Breast epithelium (tissue), 4 donors: ENCODE measurements at places on chromosomes 7 and 10. TPM values are rescaled to one million over a fixed set of nuclear protein-coding genes. Genes with fewer than 3 reads are reported as not detected.

Gene PRSS2
- not detected for total RNA-seq

Gene TMEM139
- total RNA-seq = 1.4 TPM

Gene ABCB4
- 0.33 TPM for total RNA-seq

Gene UNCX
- not detected for total RNA-seq

Gene C10orf67
- total RNA-seq = not detected

Gene SCIN
- 1.3 TPM for total RNA-seq

Gene HOXA2
- total RNA-seq = 0.80 TPM

DNA sequence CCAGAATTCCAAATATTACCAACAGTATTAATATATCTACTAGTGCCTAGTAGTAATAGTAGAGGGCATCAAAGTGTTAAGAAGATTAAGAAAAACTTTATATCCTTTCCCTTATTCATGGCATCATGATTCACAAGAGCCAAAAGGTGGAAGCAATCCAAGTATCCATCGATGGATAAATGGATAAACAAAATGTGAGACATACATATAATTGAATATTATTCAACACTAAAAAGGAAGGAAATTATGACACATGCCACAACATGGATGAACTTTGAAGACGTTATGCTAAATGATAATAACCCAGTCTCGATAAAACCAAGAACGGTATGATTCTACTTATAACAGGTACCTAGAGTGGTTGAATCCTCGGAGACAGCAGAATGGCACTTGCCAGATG, 23.1 kb downstream of the CDCA7L start:
- H3K4me1 ChIP-seq = no peaks in the 10 kb centered on the region
- H3K36me3 ChIP-seq = no peaks in the 10 kb centered on the region
- H3K27ac ChIP-seq = no peak overlapping the region
- no peak for DNase-seq

GRCh38 chr10:7006566-7006965, 404.3 kb downstream of the SFMBT2 start:
- no peak overlapping the region for H3K4me3 ChIP-seq
- H3K27ac ChIP-seq = no peak overlapping the region
- no peaks in the 10 kb centered on the region for H3K36me3 ChIP-seq
- H3K27me3 ChIP-seq = no peaks in the 10 kb centered on the region
- no peaks in the 10 kb centered on the region for H3K4me1 ChIP-seq

- H3K27ac ChIP-seq = no peak overlapping the region
- H3K4me3 ChIP-seq = no peak overlapping the region
- H3K27me3 ChIP-seq = no peaks in the 10 kb centered on the region
These were observed 3.5 kb downstream of the PRR15 start for GRCh38 chr7:29567174-29567573.

GRCh38 chr10:24229909-24230308, 21.0 kb downstream of the KIAA1217 start:
- no peak overlapping the region for H3K27ac ChIP-seq
- no peaks in the 10 kb centered on the region for H3K36me3 ChIP-seq
- H3K4me3 ChIP-seq = no peak overlapping the region
- no peaks in the 10 kb centered on the region for H3K27me3 ChIP-seq
- no peaks in the 10 kb centered on the region for H3K4me1 ChIP-seq

DNA sequence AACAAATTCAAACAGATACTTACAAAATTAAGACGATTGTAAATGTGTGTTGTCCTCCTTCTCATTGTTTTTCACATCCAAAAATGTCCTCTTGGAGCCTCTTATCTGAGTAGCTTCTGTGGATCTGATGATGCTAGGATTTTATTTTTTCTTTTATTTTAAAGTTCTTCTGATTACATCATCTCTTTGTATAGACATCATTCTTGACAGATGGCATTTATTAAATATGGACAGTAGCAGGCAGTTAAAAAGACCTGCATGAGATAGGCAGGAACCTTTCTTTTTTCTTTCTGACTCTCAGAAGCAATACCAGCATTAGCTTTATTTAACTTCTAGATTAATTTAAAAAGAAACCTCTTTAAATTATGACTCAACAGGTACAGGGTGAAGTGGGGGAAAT, at the start of gene RPA3:
Gene RPA3, minus strand, starts transcription at position 116 of the 400 bp plus-strand sequence. CDS start 78,189 bp downstream, outside the sequence.
- H3K36me3 ChIP-seq = no peaks in the 10 kb centered on the region
- H3K27ac ChIP-seq = no peak within 1 kb of the TSS
- no peak within 1 kb of the TSS for H3K4me3 ChIP-seq

GRCh38 chr10:23364378-23364777, 19.8 kb upstream of the C10orf67 start:
- H3K4me3 ChIP-seq = no peak overlapping the region
- no peaks in the 10 kb centered on the region for H3K27me3 ChIP-seq
- H3K4me1 ChIP-seq = no peaks in the 10 kb centered on the region
- DNase-seq = no peak
- H3K27ac ChIP-seq = no peak overlapping the region

DNA sequence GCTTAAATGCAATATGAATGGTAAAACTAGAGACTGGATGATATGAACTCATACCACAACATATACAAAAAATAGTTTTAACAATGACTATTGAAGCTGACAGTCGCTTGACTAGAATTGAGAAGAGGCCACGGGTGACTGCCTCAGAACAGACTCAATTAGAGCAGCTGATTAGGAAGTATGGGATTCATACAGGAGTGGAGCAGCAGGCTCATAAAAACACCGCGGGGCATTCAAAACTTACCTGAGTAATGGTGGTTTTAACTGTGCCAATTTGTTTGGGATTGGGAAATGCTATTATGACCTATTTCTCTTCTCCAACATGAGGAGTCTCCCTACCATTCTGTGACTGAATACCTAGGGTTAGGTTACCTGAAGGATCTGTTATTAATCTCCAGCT, 2.1 kb downstream of the CADPS2 start:
- H3K4me1 ChIP-seq = no peaks in the 10 kb centered on the region
- no peak overlapping the region for H3K27ac ChIP-seq
- peak overlapping the region; percentile 83 for H3K4me3 ChIP-seq

DNA sequence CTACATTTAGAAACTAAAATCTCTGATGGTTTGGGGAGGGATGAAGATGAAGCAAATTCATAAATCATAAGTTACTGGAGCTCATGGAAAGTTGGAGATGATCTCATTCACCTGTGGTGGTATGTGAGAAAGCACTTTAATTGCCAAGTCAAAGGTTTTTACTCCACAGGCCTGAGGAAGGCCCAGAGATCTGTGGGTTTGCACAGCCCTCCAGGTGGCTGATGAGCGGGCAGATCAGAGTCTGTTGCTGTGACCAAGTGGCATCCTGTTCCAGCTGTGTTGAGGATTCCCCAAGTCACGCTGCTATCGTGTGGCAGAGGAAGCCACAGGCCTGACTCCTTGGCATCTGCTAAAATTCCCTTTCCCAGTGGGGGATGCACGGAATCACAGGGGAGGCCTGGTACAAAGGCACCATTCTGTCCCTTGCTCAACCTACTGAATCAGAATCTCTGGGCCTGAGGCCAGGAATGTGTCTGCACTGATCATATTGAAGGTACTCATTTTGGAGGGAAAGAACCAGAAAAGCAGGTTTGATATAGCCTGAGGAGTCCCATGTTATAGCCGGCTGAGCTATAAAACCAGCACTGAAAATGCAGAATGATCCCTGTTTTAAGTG, 19.7 kb upstream of the DDC start:
- no peaks in the 10 kb centered on the region for H3K27me3 ChIP-seq
- H3K36me3 ChIP-seq = no peaks in the 10 kb centered on the region

- H3K27ac ChIP-seq = no peak overlapping the region
- DNase-seq = no peak
- no peaks in the 10 kb centered on the region for H3K27me3 ChIP-seq
- no peak overlapping the region for H3K4me3 ChIP-seq
- H3K36me3 ChIP-seq = peaks cover 24% of the 10 kb centered on the region
These were observed 118.8 kb downstream of the DLG5 start for GRCh38 chr10:77807706-77808105.

DNA sequence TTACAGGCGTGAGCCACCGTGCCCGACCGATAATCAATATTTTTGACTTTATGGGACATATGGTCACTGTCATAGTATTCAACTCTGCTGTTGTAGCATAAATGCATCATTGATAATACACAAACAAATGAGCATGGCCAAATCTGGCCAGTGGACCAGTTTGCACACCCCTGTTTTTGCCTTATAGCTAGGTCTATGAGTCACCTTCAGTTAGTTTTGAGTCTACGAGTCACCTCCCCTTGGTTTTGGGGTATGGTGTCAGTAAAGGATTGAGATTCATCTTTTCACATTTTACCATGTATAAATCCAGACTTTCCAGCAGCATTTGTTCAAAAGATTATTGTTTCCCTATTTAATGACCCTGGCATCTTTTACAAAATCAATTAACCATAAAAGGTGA, 362.5 kb upstream of the NRP1 start:
- DNase-seq = no peak
- H3K4me3 ChIP-seq = no peak overlapping the region
- H3K27ac ChIP-seq = no peak overlapping the region
- H3K27me3 ChIP-seq = no peaks in the 10 kb centered on the region
- H3K36me3 ChIP-seq = no peaks in the 10 kb centered on the region
- no peaks in the 10 kb centered on the region for H3K4me1 ChIP-seq

DNA sequence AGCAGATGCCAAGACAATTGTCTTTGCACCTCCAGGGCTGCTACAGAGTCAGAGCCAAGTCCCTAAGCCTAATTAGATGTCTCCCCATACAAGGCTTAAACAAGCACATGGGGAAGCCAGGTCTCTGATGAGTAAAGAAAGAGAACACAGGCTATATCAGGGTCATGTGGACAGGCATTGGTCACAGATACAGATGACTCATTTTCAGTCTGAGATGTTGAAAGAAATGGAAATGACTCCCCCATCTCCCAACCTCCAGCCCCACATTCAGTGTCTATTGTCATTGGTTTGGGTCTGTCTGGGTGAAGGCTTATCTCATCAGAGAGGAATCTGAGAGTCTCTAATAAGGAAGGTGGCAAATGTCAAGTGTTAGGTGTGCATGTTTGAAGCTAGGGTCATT, 290.1 kb upstream of the KIAA1217 start:
- H3K27ac ChIP-seq = no peak overlapping the region
- no peak overlapping the region for H3K4me3 ChIP-seq
- DNase-seq = no peak
- no peaks in the 10 kb centered on the region for H3K27me3 ChIP-seq
- no peaks in the 10 kb centered on the region for H3K4me1 ChIP-seq
- no peaks in the 10 kb centered on the region for H3K36me3 ChIP-seq

DNA sequence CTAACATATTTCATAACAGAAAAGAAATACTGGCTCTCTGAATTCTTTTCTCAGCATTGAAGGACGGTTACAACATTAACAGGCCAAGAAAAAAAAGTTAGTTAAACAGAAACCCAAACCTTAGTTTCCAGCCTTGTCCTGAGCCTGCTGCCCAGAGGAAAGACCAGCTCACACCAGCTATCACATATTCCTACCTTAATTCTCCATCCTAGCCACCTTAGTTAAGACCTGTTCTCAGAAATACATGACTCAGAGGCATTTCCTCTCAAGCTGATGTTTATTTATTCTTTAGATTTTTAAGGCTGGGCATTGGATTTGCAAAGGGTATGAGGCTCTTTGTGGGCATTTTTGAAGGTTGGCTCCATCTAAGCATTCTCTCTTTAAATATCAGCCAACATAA, 34.3 kb upstream of the ADAM12 start:
- no peaks in the 10 kb centered on the region for H3K4me1 ChIP-seq
- H3K36me3 ChIP-seq = no peaks in the 10 kb centered on the region
- no peak overlapping the region for H3K4me3 ChIP-seq
- DNase-seq = no peak
- peak overlapping the region; percentile 60 for H3K27ac ChIP-seq
- H3K27me3 ChIP-seq = no peaks in the 10 kb centered on the region
